ENCODE measurements at places on chromosomes 1 and 21.
A peak's percentile ranks its signal among the peaks of the same experiment; 100 is the strongest.

DNA sequence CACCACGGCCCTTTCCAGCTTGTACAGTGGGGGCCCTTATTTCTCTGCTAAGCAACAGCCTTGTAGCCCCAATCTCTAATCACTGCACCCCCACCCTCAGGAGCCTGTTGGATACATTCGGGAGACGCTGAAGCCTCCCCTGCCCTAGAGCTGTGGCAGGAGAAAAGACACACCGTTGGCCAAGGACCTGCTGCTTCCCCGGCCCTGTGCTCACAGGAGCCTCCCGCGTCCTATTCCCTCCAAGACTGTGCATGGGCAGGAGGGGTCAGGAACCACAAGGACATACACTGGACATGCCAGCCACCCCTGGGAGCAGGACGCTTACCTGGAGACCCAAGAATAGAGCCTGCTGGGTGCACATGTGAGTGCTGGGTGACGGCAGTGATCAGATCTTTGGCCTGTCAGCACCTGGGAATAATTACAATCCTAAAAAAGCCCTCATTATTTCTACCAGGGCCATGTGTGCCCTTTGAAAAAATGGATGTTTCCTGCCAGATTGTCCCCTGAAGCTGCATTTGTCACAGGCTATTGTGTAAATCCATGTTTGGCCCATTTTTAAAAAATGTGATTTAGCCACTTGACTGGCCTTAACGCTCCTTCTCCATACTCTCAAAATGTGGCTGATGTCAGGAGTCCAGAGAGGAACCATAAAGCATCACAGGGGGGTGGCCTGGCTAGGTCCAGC is 590.6 kb downstream of the MATN1 start:
- no peak for DNase-seq

- DNase-seq = peak; percentile 85
These were observed 81.0 kb upstream of the CD55 start for GRCh38 chr1:207240325-207241101.

DNA sequence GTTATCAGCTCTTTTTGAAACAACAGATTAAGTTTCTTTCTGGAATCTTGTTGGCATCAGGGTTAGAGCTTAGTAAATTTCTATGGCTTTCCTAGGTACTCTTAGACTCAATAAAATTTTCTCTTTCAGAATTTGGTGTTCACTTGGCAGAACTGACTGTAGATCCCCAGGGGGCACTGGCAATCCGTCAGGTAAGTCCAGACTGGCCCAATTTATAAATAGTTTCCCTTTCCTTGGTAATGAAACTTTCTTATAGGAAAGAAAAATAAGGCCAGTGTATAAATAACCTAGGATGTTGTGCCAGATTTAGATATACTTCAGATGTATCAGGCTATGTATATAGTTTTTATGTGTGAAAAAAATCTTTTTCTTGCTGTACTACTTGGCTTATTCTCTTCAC is 18.2 kb downstream of the IPO9 start:
- no peak for DNase-seq

DNA sequence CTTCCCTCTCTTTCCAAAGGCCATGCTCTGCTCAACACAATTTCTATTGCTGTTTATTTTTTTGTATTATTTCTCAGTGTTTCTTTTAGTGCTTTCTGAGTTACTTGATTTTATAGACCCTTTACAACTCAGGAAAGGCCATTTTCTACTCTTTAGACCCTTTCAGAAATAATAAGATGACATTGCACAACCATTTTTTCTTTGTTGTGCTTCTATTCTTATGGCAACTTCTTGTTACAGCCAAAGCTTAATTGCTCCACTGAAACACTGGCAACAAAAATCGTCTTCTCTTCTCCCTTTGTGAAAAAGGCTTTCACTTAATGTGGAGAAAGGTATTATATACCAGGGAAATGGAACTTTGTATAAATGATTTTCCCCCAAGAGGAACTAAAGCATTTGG is 39.0 kb upstream of the SAMSN1 start:
- no peak for DNase-seq
